ENCODE measurements at places on chromosomes 1 and 21.

- DNase-seq: no peak
These were observed 3.9 kb upstream of the KRTAP10-6 start for GRCh38 chr21:44596068-44596725.

DNA sequence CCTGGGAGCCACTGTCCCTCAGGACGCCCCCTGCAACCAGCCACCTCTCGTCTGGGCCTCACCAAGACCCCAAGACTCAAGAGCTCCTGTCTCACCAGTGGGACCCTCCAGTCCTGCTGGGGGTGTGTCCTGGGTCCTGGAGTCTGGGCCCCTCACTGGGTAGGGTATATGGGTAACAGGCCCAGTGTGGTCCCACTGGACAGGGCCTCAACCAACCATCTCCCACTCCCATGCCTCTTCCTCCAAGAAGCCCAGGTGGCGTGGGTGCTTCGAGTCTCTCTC is 725 bp upstream of the VWA1 start:
- no peak for DNase-seq

- DNase-seq: no peak
These were observed 245.7 kb downstream of the PTBP2 start for GRCh38 chr1:96967311-96967710.

DNA sequence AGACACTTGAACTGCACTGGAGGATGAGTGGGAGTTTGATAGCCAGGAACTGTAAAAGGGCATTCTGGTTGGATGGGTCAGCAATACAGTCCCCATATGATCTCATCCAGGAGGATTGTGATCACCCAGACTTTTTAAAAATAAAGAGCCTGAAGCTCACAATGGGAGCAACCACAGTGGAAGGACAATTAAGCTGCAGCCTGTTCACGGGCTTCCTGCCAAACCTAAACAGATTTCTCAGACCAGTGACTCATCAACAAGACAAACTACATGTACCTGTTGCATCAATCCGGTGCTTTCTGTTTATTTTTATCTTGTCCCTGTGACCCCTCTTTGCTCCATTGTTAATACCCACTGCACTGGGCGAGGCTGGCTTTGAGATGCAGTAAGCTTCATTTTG is 52.3 kb downstream of the PAPPA2 start:
- DNase-seq: no peak

DNA sequence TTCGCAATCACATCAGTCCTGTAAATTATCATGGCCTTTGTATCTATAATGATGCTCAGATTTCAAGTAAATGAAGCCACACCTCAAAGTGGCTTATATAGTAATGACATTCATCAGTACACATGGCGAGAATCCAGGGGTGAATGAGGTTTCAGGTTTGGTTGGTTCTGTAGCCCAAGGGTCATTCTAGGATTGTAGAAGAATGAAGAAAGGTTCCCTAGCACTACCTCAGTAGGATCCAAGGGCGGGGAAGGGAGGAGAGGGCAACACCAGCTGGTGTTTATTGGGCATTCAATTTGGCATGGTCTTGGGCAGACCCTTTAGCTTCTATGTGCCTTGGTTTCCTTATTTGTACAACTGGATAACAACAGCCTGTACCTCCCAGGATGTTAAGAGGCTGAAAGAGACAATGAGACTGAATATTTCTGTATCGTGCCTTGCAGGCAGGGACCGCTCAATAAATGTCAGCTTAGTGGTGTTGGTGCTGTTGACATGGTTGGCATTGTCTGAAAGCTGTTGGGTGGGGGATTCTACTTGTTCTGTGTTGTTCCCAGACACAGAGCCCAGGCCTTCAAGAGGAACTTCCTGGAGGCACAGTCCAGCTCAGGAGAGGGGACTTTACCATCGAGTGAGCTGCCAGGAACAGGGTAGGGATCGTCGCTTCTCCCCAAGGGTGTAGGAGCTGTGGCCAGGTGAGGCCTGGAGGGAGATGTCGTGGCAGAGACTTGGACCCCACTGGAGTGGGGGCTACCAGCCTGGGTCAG is 388.2 kb downstream of the PTPRU start:
- no peak for DNase-seq

GRCh38 chr1:24742090-24742938 is 2.9 kb upstream of the CLIC4 start:
- no peak for DNase-seq

DNA sequence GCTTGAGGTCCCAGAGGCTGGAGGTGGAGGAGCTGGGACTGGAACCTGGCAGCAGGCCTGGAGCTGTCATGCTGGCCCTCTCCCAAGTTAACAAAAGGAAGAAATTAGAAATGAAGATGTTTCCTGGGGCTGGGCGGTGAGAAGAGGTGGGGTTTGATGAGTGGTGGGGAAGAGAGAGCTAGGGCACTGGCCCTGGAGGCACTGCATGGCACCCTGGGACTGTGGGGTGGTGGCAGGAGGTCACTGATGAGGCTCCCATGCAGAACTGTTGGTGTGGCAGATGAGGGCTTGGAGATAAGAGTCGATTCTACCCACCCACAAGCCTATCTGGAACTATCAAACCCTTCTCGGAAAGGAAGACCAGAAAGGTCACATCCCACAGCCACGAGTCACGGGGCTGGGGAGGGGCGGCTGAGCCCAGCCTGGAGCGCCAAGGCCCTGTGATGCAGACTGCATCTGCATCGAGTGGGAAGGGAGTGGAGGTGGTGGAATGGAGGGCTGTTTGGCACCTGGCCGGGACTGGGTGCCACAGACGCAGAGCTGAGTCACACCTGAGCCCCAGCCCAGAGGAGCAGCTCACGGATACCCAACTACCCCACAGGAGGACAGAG is 29.4 kb downstream of the MRPL37 start:
- DNase-seq: peak; percentile 69

DNA sequence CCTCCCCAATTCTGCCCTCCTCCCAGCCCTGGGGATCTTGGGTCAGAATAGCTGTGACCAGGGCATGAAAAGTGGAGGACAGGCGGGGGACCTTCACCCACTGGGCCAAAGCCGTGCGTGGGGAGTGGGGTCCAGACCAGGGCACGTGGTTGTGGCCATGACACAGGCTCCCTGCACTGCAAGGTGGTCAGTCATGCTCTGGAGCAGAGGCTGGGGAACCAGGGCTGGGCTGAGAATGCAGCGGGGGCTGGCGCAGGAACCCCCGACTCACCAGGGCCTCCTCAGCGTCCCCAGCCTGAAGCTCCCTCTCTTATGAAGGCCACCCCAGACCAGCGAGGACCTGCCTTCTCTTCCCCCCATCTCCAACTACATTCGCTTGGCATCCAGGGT is 2.7 kb downstream of the DVL1 start:
- DNase-seq: no peak

- DNase-seq: no peak
These were observed 20.7 kb upstream of the RPE65 start for GRCh38 chr1:68470388-68470970.

GRCh38 chr1:113834716-113835115 is 22.4 kb upstream of the RSBN1 start:
- DNase-seq: no peak

GRCh38 chr1:172909606-172910326 is 141.0 kb downstream of the TNFSF18 start:
- no peak for DNase-seq

GRCh38 chr1:7555391-7556185 is 215.5 kb upstream of the VAMP3 start:
- DNase-seq: no peak

GRCh38 chr1:202304375-202304774 is 37.4 kb downstream of the UBE2T start:
- peak; percentile 30 for DNase-seq

- no peak for DNase-seq
These were observed 177.5 kb downstream of the VPS13D start for GRCh38 chr1:12407050-12407961.
